ENCODE measurements at places on chromosomes 13 and 19.

DNA sequence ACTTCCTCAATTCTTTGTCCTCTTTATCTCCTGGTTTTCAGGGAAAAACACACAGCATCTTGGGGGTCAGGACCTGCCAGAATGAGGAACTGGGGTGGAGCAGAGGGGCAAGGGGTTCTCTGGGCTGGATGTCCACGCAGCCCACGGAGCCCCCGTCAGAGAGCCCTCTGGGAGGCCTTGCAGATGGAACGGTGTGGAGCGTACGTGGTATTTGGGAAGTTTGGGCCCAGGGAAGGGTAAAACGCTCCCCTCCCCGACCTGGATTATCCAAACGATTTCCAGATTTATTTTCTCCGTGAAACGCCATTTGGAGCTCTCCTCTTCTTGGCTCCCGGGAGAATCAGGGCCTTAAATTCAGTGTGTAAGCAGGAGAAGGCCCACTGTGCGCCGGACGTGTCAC is 51.7 kb upstream of the ZNF536 start:
- no peak for DNase-seq

DNA sequence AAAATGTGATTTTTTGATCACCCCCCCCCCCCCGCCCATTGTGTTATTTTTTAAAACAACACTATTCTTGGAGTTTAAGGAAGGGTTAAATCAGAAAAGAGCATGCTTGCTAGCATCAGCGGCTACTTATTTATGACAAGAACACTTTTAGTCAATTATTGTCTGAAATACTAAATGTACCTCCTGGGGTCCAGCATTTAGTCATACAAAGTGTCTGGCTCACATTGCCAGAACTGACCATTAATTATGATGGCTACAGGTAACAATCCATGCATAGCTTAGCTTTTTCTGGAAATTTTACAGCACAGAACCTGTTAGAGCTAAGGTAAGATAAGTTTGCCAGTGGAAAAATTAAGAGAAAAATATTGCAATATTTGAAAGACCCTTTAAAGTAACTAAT is 90.1 kb downstream of the PCDH9 start:
- no peak for DNase-seq

DNA sequence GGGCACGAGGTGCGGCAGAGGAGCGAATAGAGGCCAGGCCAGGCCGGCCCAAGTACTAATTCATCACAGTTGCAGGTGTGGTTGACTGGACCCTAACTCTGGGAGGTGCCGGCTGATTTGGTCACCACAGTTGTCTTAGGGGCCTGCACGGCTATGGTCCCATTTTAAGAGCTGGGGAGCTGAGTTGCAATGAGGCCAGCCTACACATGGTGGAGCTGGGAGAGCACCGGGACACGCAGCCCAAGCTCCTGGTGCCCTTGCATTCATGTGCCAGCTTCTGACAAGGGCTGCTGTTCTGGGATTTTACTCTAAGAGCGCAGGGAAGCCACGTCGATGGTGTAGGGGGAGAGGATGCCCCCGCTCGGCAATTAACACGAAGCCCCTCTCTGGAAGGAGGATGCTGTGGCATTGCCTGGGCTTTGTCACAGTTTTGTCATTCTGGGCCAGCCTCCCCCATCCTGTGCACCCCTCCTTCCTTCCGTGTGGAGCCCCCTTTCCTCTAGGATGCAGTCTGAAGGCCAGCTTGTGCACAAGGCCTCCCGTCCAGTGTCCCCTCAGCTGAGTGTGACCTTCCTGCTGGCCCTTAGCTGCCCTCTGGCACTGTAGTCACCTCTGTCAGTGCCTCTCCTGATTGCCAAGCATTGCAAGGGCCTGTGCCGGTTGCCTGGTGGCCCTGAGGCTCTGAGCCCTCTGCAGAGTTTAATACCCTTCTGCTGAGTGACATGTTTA is 109.4 kb upstream of the C1QTNF9B start:
- DNase-seq = no peak

GRCh38 chr19:30651066-30651465 is 278.9 kb downstream of the ZNF536 start:
- no peak for DNase-seq

- no peak for DNase-seq
Observed at GRCh38 chr19:49939721-49940481, 10.6 kb upstream of the NUP62 start.

- DNase-seq = no peak
Observed at GRCh38 chr13:59677966-59678814, 485.5 kb downstream of the DIAPH3 start.

DNA sequence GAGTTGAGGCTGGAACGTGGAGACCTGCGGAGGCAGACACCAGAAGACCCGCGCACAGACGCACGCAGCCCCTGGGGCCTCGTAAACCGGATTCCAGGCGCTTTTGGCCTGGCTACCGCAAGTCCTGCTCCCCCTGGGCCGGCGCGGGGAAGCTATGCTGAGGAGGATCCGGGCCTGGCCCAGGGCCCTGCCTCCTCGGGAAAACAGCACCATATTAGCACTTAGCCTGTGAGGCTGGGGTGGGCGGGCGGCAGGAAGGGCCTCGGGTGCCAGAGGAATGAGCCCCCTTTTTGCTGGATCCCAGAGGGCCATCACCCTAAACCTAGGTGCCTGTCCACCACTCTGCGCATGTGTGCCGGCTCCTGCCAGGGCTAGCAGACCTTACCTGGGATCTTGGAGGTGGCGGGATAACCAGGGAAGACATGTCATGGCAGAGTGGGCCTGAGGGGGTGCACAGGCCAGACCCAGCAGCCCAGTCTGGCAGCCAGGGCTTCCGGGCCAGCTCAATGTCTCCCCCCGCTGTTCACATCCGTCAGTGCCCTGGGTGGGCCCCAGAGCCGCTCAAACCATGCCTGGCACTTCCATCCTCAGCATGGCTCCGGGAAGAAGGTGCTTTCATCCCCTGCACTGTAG is 7.3 kb downstream of the ELOF1 start:
- DNase-seq = no peak

Data from psoas muscle (tissue), 8 donors.